MV-4-11 (cell line): ENCODE measurements at places on chromosomes 5 and 9.

DNA sequence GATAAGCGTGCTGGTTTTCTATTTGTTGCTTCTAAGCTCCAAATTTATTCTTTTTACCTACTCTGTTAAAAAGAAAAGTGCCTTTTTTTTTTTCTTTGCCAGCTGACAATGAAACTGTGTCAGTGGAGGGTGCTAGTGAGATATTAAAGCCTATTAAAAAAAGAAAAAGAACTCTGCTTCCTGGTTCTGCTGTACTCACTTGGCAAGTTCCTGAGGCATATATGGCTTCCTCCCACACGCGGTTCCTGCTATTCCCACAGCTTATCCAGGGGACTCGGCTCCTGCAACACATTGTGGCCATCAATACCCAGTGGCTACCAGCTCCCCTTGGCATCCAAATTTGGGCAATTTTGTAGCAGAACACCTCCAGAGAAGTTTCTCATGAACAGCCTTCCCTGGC lies 1977.7 kb upstream of the CDH9 start:
- no peak for DNase-seq

GRCh38 chr5:78594610-78595457 lies 53.7 kb downstream of the LHFPL2 start:
- DNase-seq = peak; percentile 87

GRCh38 chr9:37410969-37411785 lies 11.3 kb upstream of the GRHPR start:
- no peak for DNase-seq

- peak; percentile 48 for DNase-seq
Observed at GRCh38 chr5:81787474-81788242, 36.8 kb upstream of the SSBP2 start.

- no peak for DNase-seq
Observed at GRCh38 chr5:115423051-115423450, 121.5 kb downstream of the FEM1C start.

- peak; percentile 58 for DNase-seq
Observed at GRCh38 chr9:107992271-107992670, 502.7 kb upstream of the KLF4 start.

DNA sequence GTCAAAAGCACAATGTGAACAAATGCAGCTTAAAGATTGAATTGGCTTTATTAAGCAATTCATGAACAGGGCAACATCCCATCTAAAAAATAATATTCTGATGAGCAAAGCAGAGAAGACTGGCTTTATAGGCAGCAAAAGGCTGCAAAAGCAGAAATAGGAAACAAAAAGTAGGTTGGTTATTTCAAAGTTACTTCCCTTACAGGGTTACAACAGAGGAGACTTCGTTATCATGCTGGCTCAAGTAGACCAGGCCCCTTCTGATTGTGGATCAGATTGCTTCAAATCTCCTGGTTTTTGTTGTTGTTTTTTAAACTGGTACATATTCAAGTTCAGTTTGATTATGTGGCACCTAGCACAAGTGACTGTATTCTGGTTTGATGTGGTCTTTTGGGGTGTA lies 73.1 kb downstream of the MAN2A1 start:
- peak; percentile 48 for DNase-seq

DNA sequence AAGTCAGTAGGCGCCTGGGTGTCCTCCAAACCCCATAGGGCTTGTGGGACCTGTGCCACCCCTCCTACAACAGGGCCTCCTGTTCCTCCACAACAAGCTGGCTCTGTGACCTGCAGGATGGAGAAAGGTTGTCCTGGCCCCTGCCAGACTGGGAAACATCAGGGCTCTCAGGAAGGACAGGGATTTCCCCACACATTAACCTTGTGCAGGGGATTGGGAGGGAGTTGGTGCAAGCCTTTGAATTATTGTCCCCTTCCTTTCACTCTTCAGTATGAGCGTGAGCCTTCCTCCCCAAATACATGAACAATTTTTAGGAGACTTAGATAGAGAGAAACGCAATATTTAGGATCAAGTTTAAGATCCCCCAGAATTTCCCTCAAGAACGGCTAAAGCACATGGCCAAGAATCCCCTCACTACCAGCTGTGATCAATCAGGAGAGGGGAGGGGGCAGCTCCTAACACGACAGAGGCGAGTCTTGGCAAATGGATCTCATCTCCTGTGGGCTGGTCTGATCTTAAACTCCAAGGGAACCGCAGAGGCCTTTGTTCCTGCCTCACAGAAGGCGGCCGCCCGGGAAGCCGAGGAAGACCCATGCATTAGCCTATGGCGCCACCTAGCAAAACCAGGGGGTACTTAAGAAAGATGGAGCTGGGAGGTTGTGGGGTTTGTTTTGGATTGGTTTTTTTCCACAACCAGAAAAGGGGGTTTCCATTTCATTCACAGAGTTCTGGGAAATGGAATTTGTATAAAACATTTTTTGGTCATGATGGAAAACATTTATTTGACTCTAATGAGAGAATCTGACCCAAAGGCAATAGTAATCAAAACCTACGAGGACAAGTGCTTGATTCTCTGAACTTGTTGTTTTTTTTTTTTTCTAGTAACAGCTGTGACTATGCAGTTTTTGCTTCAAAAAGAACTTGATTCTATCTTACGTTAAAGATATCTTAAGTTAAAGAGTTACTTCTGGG lies 36.1 kb upstream of the OSMR start:
- DNase-seq = peak; percentile 48
